ENCODE measurements at places on chromosomes 1 and 21.

DNA sequence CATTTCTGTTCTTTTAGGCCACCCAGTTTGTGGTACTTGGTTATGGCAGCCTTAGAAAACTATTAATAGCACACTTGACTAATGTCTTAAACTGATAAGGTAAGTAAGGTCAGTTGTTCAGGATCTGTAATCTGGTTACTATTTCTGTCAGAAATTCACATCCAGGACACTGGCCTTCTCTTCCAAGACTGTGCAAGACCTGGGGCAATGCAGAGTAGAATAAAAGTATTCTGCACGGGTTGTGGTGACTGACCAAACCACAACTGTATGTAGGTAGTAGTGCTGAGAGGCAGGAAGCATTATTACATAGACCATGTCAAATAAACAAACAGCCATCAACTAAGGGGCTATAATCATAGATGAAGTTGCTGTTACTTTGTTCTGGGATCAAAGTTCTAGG, 46.7 kb downstream of the WARS2 start:
- no peak for DNase-seq

GRCh38 chr1:194028002-194028401, 841.6 kb upstream of the B3GALT2 start:
- DNase-seq: no peak

DNA sequence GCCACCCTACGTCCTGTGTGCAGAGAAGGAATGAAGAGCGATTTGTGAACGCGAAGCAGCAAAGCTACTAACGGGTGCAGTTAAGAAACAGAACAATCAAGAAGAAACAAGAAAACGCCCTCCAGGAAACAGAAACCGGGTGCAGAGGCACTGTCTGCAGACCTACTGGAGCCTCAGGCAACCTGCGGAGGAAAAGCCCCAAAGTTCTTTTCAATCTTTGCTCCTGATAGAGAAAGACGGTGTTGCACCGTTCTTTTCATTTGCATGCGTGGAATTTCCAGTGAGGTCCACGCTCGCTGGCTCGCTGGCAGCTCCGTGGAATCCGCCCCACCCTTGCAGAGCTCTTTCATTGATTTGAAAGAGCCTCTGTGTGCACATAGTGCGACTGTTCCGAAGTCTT, 37.0 kb upstream of the PDE9A start:
- no peak for DNase-seq

- DNase-seq: no peak
Measured at GRCh38 chr1:44261171-44261817, 48.0 kb downstream of the DMAP1 start.

- no peak for DNase-seq
Measured at GRCh38 chr1:232377494-232377770, 252.5 kb downstream of the SIPA1L2 start.
